H1 (cell line): ENCODE measurements at places on chromosomes 13 and 19. TPM values are rescaled to one million over a fixed set of nuclear protein-coding genes. Genes with fewer than 3 reads are reported as not detected.

The TEKTIP1 gene
- total RNA-seq = 1.0 and 1.1 TPM in 2 replicates

GRCh38 chr13:31209172-31209840 is 9.5 kb downstream of the B3GLCT start:
- no peak for DNase-seq

GRCh38 chr13:88345171-88345847 is 674.1 kb downstream of the SLITRK5 start:
- DNase-seq = no peak

DNA sequence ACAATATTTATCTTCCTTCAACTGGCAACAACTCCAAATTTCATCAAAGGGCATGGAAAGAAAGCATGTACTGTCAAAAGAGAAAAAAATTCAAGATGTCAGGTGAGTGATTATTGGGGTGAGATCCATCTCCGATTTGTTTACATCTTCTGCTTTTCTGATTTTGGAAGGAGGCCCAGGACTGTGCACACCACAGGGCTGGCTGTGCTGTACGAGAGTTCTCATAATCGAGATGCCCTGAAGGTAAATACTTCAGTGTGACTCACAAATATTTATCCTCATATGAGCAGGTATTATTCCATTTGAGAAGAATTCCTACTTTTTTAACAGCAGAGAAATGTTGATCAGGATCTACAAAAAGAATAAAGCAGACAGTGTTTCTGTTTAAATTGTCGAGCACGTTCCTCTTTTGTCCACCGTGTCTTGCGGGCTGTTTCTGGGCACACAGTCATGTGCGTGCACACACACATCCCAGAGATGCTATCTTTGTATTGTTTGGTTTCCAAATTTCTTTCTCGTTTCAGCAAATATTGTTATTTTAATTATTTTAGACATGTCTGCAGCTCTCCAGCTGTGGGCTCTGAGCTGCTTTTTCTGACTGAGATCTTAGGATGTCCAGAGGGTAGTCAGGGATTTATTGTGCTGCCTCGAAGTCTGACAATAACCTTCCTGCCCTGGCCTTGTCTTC is 103.8 kb downstream of the KL start:
- no peak for DNase-seq

The CNFN gene
- 8.9 and 12.6 TPM in 2 replicates for total RNA-seq

- no peak for DNase-seq
Observed at GRCh38 chr13:50617134-50617721, 226.3 kb downstream of the DLEU7 start.

DNA sequence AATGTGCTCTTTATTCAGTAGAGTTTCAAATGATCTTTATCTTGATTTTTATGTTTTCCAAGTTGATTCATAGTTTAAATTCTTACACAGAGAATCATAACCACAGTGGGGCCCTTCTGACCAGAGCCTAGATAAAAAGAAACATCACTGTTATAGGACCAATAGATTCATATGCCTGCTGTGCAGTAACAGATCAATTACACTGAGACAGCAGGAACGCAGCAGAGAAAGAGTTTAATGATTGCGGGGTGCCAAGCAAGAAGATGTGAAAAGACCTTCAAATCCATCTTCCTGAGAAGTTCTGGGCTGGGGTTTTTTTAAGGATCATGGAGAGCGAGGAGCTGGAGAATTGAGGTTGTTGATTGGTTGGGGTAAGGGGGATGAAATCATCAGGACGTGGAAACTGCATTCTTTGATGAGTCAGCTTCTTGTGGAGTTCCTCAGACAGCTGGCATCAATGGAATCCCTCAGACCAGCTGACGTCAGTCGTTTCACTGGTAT is 346.6 kb downstream of the TBC1D4 start:
- DNase-seq = no peak

DNA sequence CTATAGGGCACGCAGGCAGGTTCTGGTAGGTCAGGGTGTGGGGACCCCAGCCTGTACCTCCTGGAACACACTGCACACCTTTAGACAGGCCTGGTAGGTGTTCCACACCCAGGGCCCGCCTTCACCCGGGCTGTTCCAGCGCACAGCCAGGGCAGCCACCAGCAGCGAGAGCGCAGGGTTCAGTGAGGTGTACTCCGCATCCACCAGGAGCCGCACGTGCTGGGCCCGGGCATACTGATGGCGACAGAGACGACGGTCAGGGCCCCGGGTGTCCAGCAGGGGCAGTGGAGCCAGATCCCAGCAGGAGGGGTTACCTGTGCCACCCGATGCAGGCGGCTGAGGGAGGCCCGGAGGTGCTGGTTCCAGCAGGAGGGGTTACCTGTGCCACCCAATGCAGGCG is 6.0 kb downstream of the PRODH2 start:
- DNase-seq = no peak

DNA sequence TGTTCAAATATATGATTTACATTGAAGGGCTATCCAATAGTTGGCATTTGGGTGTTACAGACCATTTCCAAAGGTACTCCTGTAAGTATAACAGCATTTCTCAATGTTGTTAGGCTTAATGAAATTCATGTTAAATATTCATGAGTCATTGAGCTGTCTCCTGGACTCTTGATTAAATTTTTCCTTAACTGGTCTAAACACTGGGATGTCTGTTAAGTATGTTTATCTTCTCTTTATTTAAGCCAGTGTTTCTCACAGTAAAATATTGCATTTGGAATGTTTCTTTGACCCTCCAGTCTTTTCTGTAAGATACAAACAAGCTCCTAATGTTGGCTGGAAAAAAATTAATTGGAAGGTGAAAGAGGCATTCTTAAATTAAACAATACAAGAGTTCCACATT is 402.5 kb upstream of the HTR2A start:
- DNase-seq = no peak

The APOC4 gene
- total RNA-seq = not detected in 2 replicates

DNA sequence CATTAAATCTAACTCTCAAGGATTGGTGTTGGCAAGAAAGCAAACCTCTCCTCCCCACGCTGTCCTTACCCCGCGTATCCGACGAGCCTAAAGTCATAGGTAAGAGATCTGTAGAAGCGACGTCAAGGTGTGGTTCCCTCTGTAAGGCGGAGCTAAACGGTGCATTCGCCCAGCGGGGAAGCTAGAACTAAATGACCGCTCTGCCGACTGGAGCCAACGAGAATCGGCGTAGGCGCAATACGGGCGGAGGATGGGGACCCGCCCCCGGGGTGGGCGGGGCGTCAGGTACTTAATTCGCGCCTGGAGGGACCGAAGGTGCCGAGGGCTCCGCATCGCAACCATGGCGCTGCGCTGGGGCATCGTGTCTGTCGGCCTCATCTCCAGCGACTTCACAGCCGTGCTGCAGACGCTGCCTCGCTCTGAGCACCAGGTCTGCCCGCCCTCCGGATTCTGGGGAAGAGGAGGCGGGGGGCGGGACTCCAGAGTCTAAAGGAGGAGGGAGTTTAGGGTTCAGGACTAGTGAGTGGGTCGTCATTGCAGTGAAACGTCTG is at the start of gene DHDH:
Gene DHDH (plus strand): TSS at position 318 of the 551 bp plus-strand sequence. CDS start 23 bp downstream, at position 341.
- DNase-seq = peak; percentile 92

DNA sequence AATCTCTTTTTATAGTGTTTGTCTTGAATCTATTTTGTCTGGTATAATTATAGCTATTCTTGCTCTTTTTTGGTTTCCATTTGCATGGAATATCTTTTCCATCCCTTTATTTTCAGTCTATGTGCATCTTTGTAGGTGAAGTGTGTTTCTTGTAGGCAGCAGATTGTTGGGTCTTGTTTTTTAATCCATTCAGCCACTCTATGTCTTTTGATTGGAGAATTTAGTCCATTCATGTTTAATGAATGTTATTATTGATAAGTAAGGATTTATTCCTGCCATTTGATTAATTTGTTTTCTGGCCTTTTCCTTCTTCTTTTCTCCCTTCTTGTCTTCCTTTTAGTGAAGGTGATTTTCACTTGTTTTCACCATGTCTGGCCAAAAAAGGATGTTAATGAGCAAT is 11.7 kb upstream of the ZDHHC20 start:
- no peak for DNase-seq

GRCh38 chr13:76692346-76692745 is 193.9 kb downstream of the KCTD12 start:
- DNase-seq = no peak

The CYP2F1 gene
- total RNA-seq = 0.34 TPM in 1 of 2 replicates, not detected in the other

The C5AR2 gene
- total RNA-seq = 0.15 TPM in 1 of 2 replicates, not detected in the other

The TMEM272 gene
- total RNA-seq = not detected in 2 replicates

DNA sequence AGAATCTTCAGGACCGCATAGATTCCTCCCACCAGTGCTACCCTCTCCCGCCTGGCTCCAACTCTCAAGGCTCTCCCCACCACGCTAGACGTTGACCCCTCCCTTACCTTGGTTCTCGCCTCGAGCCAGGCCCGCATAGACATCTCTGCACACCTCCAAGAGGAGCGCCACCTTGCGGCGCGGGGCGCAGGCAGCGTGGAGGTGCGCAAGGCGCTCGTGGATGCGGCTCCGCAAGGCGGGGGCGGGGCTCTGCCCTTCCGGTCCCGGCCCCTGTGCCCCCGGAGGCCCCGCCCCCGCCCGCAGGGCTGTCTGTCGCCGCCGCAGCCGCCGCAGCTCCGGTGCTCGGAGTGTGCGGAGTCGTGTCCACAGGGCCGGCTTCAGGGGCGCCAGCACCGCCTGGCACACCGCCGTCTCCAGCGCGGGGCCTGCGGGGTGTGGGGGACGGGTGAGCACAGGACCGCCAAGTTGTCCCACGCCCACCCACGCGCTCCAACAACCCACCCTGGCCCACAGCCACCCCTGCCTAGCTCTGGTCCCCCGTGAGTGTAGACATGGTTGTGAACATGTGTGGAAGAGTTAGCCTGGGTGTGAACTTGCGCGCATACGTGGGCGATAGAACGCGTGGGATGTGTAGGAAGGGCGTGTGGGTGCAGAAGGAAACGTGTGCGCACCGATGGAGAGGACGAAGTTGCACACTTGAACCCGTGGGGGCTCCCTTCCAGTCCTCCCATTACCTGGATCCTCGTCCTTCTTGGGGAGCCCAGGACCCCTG is 8.1 kb downstream of the RINL start:
- DNase-seq = peak; percentile 91

DNA sequence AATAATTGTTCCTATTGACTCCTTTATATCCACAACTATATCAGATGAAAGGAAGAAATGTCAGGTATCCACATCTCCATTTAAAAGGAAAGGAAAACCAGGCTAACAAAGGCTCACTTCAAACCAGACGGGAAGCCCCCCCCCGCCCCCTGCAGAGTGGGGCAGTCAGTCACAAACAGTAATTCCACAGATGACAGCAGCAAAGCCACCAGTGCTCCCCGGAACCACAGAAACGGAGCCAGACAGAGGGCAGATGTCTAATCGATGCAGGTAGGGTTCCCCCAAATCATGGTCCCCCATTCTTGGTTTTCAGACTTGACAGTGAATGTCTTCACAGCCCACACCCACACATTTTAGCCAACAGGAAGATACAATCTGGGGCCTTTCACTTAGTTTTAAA is 100.8 kb downstream of the STK24 start:
- no peak for DNase-seq

GRCh38 chr19:55400281-55401087 is 7.1 kb downstream of the UBE2S start:
- DNase-seq = no peak

GRCh38 chr19:17616961-17617806 is 61.7 kb downstream of the COLGALT1 start:
- DNase-seq = no peak

GRCh38 chr13:43220873-43221595 is 197.6 kb downstream of the DNAJC15 start:
- DNase-seq = no peak
